ENCODE measurements at places on chromosomes 6 and 20. TPM values are rescaled to one million over a fixed set of nuclear protein-coding genes. Genes with fewer than 3 reads are reported as not detected.

The RNF144B gene
- 30.6 TPM for total RNA-seq

The VGLL2 gene
- total RNA-seq, result not detected

The NOX3 gene
- not detected for total RNA-seq

The PRKN gene
- total RNA-seq, result 11.3 TPM

The COL21A1 gene
- 4.9 TPM for total RNA-seq

The POU5F1 gene
- total RNA-seq, result 4.8 TPM

The INSM1 gene
- not detected for total RNA-seq

The PARD6B gene
- 11.0 TPM for total RNA-seq

The GPR6 gene
- total RNA-seq, result not detected

The MMP24 gene
- total RNA-seq, result 0.11 TPM

The NRN1 gene
- 15.5 TPM for total RNA-seq

The SPATS1 gene
- total RNA-seq, result not detected

GRCh38 chr6:75492386-75493153, 1.0 kb downstream of the FILIP1 start:
- no peak for DNase-seq

DNA sequence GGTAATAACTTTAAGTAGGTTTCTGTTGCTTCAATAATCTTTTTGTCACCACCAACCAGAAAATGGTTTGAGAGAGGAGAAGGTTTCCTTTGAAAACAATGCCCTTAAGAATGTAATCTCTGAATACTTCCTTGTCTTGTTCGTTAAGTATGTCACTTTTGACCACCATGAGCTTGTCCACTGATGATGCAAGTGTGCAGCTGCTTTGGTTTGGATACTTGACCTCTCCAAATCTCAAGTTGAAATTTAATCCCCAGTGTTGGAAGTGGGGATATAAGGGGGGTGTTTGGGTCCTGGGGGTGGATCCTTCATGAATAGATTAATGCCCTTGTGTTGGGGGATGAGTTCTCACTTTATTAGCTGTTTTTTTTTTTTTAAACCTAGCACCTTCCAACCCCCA, 985.4 kb downstream of the EPHA7 start:
- DNase-seq, result no peak

GRCh38 chr6:101001012-101001411, 119.9 kb upstream of the ASCC3 start:
- no peak for DNase-seq

DNA sequence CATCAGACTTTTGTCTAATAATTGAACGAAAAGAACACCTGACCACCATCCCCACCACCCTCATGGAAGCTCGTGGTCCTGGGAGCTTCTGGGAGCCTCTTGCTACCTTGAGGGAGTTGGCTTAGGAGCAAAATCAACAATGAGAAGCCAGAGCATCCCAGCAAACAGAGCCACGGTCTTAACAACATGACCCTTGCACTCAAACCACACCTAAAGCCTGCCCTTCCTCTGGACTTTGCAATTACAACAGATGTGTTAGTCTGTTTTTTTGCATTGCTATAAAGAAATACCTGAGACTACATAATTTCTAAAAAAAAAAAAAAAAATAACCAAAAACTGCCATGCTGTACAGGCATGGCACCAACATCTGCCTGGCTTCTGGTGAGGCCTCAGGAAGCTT, 9.5 kb upstream of the RBM24 start:
- DNase-seq, result no peak

DNA sequence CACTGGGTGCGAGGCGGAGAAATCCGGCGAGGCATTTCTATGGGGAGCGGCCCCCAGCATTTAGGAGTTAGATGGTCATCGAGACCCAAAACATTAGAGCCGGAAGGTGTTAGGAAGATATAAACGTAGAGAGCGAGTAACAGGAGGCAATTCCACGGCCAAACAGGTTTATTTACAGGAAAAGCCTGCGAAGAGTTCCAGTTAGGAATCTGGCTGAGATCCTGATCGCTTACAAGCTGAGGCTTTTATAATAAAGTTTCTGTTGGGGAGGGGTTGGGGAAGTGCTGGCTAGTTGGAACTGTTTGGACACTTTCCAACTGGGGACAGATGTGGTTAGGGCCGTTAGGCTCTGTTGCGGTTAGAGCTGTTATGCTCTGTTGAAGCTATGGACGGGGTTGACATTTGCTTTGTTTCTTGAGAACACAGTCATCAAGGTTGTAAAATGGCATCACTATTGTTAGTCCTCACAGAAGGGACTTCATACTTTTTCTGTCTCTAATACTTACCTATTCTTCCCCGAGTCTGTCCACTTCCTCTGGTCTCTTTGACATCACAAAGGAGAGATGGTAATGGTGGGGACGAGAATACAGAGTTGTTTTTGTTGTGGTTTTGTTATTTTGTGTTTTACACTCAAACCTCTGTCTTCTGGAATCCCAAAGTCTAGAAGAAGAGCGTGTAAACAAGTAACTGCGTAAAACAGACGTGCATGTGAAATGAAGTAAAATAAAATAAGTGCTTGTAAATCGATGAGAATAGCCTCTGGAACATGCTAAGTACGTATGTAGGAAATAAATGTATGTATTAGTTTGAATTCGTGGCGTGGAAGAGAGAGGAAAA, 554 bp upstream of the ZSCAN31 start:
- DNase-seq, result no peak

GRCh38 chr6:90819483-90819882, 232.6 kb upstream of the MAP3K7 start:
- DNase-seq, result no peak

DNA sequence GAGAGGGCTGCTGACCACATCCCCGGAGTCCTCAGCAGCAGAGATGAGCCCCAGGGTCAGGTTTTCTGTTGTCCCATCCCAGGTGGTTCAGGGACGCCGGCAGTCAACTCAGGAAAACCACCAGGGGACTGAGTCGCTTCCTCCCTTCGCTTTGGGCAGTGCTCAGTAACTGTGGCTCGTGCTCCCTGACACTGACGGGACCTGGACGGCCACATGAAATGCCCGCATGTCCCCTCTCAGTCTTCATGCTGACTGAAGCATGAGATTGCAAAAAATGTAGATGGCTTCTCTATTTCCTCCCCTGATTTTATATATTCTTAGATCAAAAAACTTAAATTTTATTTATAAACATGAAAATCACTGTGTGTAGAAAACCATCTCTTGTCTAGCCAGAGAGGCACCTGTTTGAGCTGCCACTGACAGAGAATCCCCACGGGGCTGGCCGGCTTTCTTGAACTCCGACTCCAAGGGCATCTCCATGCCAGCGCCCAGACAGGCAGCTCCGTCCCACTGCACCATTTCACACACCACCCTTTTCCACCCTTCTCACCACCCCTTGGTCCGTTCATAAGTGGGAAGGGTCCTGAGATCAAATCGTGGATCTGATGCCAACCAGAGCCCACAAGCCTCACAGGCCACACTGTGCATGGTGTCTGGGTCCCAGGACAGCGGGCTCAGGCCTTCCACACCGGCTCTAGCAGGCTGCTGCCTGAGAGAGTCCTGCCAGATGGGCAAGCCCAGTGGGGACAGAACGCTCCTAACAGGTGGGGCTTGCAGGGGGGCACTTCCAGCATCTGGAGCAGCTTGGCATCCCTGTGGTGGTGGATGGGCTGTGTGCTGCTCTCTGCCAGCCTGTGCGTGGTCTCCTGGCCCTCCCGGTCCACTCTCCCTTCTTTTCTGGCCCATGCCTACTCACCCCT, 98.2 kb downstream of the SMOC2 start:
- DNase-seq, result no peak

- DNase-seq, result no peak
Measured at GRCh38 chr20:60838297-60838696, 413.8 kb upstream of the CDH4 start.

DNA sequence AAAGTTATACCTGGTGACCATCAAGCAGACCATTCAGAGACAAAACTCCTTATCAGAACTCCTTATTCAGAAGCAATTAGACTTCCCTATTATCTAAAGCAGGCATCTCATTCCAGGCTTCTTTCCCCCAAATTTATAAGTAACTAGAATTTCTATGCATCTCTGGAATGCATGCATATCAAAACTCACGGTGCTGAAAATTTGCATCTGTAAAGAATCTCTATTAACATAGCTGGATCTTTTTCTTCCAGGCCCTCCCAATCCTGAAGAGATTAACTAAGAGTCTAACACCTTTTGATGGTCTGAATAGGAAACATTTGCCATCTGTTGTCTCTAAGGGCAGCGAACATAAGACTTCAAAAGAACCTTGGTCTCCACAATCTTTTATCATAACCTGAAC, 22.8 kb upstream of the SLC52A3 start:
- no peak for DNase-seq

DNA sequence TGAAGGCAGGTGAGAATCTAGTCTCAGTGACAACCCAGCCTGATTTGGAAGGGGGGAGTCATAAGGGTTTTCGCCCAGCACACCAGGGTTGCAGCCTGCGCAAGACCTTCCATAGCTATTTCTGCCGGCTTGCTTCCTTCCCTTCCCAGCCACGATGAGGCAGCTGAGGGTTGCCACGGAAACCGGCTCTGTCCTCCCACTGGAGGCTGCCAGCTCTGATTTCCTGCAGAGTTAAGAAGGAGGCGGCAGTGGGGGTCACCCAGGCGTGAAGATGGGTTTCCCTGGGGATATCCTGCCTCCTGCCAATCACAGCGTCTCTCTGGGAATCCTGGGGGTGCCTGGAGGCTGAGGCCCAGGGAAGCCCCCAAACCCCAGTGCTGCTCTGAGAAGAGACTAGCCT, 23.1 kb upstream of the KCNB1 start:
- no peak for DNase-seq

GRCh38 chr6:37819802-37820717, 533 bp downstream of the ZFAND3 start:
- peak; percentile 59 for DNase-seq
